ENCODE measurements at places on chromosomes 3 and 15.

DNA sequence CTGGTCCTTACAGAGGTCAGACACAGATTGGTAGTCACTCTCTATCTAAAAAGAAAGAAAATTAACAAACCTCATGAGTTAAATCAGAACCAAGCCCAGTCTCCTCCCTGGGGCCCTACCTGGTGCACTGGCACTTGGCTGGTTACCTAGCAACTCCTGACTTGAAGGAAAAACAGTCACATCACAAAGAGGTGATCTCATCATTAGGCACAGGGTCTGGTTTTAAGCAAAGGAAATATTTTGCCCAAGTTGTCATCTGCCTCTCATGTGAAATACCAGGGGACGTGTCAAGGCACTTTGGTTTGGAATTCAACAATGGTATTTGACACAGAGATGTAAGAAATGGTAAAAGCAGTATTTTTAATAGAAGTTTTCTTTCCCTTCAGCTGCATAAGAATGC lies 47.7 kb upstream of the FMN1 start:
- DNase-seq, result peak; percentile 81

DNA sequence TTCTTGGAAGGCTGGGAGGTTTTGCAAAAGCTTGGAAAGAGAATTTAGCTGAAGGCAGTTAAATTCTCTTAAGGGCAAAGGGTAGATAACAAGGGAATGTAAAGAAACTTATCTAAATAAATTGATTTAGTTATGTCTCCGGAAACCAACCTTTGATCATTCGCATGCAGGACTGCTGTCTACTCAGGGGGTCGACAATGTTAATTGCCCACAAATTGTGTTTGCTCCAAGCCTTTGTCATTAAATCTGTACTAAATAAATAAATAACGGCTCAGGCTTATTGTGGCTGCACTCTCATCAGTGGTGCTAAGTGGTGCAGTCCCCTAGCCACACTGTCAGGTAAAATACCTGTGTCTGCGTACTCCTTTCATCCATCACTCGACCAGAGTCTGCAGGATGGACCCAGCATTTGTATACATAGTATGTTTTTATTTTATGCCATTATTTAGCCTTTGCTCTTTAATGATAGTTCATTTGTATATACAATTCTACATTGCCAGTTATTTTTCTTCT lies 497.4 kb upstream of the RASGRP1 start:
- DNase-seq, result no peak

GRCh38 chr3:114872588-114872987 lies 274.5 kb downstream of the ZBTB20 start:
- DNase-seq, result no peak

DNA sequence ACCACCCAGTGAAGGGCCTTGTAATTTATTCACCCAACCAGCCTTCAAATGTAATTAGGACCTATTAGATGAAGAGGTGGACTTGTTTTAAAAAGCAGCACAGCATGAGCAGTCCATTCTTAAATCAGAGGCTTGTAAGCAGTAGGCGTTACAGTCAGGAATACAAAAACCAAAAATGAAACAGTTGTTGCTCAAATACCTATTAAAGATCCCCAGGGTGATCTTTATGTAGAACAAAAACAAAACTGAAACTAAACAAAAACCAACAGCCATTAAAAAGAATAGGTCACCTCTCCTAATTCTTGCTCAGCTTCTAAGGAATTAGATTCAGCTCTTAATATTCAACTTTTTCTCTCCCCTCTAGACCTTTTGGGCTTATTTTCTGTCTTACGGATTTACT lies 104.9 kb upstream of the ST8SIA2 start:
- DNase-seq, result no peak

All from HS-5 (cell line).